Stimulated activated CD8-positive, alpha-beta memory T cell treated with anti-CD3 and anti-CD28 coated beads, Interleukin-15, amount 100 ng/mL, for 1 hour (primary cell): ENCODE measurements at places on chromosomes 6 and 20.

DNA sequence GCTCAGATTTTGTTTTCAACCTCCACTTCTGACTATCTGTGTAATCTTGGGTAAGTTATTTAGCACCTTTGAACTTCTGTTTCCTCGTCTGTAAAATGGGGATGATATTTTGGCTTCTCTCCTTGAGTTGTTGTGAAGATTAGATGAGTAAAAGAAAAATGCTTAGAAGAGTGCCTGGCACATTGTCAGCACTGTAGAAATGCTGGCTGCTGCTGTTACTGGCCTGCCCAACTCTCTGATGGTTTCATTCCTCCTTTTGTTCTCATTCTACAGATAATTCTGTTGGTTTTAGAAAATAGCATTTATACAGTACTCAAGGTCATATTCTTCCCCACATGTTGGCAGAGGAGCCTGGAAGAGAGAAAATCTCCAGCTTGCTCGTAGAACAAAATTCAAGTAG lies 547.2 kb upstream of the JAG1 start:
- no peak for DNase-seq

- DNase-seq, result no peak
Observed at GRCh38 chr6:21987501-21987957, 309.3 kb downstream of the PRL start.

GRCh38 chr6:169381988-169382387 lies 128.3 kb upstream of the THBS2 start:
- no peak for DNase-seq

DNA sequence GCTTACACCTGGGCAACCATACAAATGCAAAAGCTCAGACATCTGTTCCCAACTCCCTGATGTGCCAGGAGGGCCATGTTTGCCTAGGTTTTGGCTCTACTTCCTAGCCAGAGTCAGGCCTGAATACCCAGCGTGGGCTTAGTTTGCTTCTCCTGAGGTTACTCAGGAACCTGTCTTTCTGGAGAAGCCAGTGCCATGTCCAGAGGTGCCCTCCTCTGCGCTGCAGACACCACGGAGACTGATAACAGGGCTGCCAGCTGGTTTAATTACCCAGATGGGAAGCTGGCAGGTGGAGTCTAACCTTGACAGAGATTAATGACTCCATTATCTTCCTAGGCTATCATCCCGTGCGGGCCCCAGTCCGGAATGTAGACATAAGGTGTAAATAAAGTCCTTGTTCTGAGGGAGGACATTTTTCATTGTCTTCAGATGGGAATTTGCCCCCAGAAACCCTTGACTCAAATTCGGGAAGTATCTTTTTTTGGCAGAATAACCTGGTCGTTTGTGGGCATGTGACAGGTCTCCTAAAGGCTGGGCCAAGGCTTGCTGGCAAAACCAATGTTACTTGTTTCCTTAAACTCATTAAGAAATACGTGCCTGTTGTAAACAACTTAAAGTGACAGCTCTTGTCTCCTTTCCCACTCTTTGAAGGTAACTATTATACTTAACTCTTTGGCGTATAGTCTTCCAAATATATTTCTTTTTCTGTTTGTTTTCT lies 29.2 kb upstream of the ZNFX1 start:
- no peak for DNase-seq

- no peak for DNase-seq
Observed at GRCh38 chr20:63636752-63637628, 10.1 kb upstream of the GMEB2 start.

DNA sequence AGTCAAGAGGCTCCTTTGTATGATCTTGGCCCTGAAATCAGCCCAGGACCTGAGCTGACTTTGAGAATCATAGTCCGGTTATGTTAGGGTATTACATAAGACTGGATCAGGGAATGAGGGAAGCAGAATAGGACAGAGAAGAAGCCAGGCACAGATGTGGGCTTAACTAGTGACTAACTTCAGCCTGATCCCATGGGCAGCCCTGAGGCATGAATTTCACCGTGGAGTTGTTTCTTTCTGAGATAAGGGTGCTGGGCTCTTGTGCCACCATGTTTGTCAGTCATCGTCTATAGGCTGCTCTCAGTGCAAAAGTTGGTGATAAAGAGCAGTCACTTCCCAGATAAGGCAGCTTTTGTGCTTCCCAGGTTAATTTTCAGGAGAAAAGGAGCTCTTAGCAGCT lies 544.7 kb upstream of the SPTLC3 start:
- DNase-seq, result no peak

DNA sequence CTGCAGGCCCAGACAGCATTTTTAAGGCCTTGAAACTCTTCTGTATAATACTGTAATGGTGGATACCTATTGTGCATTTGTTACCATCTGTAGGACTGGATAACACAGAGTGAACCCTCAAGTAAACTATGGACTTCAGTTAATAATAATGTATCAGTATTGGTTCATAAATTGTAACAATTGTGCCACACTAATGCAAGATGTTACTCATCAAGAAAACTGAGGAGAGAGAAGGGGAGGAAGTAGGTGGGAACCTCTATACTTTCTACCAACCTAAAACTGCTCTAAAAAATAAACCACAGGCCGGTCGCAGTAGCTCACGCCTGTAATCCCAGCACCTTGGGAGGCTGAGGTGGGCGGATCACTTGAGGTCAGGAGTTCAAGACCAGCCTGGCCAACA lies 10.8 kb downstream of the MAPK13 start:
- DNase-seq, result no peak

DNA sequence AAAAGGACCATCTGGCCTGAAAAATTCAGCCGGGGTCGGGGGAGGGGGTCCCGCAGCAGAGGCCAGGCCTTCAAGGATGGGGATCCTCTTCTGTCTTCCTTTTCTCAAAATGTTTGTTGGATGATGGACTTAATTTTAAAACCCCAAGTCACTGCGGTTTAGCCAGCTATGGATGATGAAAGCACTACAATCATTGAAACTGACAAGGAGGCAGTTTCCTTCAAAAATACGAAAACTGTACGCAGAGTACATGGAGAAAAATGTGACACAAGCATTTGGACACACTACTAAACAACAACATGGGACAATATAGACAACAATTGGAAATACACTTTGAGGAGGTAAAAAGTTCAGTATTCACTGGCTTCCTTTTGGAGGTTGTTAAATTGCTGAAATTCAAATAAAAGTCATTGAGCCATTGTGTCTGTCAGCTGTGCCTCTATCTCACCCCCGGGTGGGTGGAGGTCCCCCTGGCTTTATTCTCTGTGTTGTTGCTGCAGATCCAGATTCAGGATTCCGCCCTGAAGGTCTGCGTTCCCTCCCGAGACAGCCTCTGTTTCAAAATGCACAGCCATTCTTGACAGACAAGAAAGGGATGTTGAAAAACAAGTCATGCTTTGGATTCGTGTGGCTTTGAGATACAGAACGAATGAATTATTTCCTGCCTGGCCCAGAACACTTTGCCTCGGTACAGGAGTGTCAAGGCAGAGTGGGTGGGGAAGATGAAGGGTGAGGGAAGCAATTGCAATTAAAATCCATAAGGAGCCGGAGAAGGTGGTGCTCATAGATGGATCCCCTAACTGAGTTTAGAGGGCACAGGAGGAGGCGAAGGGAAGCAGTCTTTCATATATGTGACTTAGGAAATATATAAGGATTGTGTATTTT lies 118.2 kb downstream of the TTLL2 start:
- DNase-seq, result no peak

GRCh38 chr20:45444050-45444449 lies 25.5 kb upstream of the WFDC2 start:
- DNase-seq, result no peak

DNA sequence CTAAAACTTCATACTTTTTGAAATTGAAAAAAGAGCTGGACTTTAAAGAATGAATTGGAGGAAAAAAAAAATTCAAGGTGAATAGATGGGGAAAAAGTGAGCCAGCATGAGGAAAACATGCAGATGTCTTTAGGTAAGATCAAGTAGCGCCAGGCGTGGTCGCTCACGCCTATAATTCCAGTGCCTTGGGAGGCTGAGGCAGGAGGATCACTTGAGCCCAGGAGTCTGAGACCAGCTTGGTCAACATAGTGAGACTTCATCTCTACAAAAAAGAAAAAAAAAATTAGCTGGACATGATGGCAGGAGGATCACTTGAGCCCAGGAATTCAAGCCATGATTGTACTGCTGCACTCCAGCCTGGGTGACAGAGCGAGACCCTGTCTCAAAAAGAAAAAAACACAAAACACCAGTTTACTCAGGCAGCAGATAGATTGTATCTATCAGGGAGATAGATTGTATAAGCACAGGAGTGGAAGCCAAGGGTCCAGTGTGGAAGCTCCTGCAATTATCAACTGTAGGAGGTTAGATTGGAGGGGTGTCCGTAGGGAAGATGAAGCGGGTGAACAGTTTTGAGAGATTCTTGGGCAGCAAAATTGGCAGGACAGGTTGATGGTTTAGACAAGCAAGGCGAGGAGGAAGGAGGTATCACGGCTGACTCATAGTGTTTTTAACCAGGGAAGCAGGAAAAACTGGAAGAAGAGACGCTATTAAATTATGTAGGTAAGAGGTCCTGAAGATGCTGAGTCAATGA lies 97.6 kb upstream of the ZNF217 start:
- no peak for DNase-seq

GRCh38 chr6:96537726-96538125 lies 16.1 kb downstream of the UFL1 start:
- no peak for DNase-seq

- DNase-seq, result no peak
Observed at GRCh38 chr6:47788498-47788884, 6.7 kb downstream of the OPN5 start.

DNA sequence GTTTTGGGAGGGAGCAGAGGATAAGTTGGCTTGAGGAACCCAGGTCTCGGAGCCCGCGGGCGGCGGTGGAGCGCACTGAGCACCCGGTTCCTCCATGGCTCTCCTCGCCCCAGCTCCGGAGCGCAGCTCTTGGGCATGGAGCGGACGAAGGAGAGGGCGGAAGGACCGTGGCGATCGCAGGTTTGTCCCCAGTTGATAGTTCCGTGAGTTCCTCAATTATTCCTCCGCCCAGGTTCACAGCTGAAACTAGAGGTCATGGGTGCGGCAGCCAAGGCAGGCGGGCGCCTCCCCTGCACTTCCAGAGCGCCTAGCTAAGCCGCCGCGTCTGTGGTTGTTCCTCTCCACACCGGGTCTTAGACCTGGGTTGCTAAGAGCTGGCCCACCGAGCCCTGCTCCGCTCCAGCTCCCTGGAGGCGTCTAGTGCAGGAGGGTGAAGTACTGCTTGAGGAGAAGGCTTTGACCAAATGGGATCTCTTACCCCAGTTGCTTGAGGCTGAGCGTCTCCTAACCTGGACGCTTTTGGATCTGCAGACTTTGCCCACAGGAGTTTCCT lies at the start of gene HTR1B:
TSS of gene HTR1B (minus strand) at position 184 of the 553 bp plus-strand sequence. CDS start at position 96, 88 bp downstream.
- no peak for DNase-seq

GRCh38 chr20:44651684-44652423 lies at the start of gene ADA:
ADA (minus strand) TSS chr20:44651699; CDS start chr20:44651607, 92 bp downstream.
- DNase-seq, result no peak

DNA sequence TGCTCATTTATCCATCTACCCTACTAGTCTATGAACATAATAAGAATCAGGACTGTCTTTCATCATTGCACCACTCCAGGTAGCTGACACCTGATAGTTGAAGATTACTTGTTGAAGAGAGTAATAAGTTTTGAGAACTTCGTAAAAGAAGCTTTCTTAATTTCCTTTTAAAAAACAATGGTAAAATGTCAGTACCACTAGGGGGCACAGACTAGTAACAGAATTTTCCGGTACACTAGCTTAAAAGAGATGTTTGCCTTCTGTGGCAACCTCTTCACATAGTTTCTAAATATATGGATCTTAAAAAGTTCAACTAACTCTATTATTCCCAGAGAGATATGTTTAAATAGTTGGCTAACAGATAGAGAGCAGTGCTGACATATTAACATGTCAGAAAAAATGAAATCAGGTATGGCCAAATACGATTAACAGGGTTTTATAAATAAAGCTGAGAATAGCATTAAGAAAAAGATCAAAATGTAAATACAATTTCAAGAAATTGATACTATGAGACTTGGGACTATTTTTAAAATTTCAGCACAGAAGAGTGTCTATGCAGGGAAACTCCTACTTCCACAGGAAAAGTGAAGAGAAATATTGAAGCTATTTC lies 5.4 kb upstream of the KCNQ5 start:
- DNase-seq, result no peak

DNA sequence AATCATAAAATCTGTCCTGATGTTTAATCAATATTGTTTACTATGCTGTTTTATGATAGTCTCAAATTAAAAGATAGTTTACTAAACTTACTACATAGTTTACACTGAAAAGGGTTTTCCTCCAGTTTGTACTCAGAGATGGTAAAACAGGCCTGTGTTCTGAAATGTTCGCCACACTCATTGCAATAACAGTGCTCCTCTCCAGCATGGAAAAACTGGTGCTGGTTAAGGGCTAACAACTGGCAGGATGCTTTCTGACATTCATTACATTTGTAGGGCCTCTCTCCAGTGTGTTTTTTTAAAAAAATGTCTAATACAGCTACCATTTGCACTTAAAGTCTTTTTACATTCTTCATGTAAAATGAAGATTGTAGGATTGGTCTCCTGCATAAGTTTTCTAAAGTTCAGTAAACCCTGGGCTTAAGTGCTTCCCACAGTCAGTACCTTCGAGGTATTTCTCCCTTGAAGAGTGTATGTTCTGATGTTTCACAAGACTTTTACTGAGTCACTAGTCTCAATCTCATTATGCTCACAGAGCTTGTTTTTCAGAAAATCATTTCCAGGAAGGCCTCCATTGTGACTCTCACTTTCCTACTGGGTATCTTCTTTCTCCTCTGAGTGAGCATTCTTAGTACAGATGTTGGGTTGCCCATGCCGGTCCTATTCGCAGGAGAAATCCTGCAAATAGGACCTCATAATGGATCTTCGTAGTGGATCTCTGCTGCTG lies 8.7 kb upstream of the ZSCAN12 start:
- DNase-seq, result no peak
